ENCODE measurements at places on chromosomes 2 and 18.

GRCh38 chr18:45829855-45830254, 4.4 kb downstream of the SIGLEC15 start:
- no peak for DNase-seq

- no peak for DNase-seq
Measured at GRCh38 chr2:43513796-43514195, 82.0 kb downstream of the THADA start.

GRCh38 chr2:175167076-175167791, 769 bp downstream of the ATF2 start:
- no peak for DNase-seq

- DNase-seq: no peak
Measured at GRCh38 chr2:107018366-107018765, 132.4 kb upstream of the ST6GAL2 start.

- no peak for DNase-seq
Measured at GRCh38 chr2:238242731-238243495, 3.1 kb upstream of the HES6 start.

DNA sequence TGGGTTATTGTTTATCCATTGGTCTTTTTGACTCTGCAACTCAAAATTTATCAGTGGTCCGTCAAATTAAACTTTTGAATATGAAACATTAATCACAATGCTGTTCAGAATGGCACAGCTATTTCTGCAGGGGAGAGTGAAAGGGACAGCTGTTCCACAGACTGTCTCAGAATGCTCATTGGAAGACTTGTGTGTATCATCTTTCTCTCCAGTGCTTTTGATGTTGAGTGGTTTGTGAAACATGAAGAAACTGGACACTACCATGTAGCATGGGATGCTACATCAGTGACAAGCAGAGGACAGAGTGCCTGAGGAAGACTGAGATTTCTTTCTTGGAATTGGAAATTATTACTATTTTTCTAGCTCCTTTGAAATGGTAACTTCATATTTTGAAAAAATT, 115.7 kb downstream of the PLCL1 start:
- no peak for DNase-seq

GRCh38 chr2:96485751-96486651, 19.2 kb downstream of the NEURL3 start:
- DNase-seq: peak; percentile 94

DNA sequence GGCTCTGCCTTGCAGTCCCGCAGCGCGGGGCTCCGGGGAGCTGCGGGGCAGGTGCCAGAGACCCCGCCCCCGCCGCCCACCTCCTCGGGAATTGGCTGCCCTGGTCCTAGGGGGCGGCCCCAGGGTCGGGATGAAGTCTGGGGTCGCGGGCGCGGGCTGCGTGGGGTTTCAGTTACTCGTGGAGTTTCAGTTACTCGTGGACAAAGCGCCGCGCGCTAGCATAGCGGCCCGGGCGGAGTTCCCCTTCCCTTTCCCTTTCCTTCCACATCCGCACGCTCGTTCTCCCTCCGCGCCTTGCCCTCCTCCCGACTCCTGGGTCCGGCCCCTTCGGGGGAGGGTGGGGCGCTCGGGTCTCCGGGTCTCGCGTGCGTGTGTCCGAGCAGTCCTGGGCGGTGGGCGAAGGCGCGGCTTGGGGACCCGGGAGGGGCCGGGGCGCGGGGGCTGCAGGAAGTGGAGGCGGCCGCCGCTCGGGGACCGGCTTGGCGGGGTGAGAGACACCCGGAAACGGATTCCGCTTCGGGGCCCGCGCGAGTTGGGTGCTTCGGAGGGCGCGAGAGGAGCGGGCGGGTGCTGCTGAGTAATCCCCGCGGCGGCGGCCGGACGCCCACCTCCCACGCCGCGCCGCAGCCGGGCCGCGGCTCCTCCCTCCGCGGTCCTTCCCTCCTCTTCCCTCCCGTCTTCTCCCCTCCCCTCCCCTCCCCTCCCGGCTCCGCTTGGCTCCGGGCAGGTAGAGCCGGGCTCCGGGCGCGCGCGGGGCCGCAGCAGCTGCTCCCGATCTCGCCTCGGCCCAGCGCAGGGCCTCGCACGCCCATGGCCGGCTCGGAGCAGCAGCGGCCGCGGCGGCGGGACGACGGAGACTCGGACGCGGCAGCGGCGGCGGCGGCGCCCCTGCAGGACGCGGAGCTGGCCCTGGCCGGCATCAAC, at the start of gene TTC39C:
TSS of gene TTC39C (plus strand) at position 693 of the 924 bp plus-strand sequence. CDS start at position 811, 118 bp downstream.
- no peak for DNase-seq

- DNase-seq: peak; percentile 51
Measured at GRCh38 chr18:68275616-68276015, 439.3 kb downstream of the TMX3 start.

DNA sequence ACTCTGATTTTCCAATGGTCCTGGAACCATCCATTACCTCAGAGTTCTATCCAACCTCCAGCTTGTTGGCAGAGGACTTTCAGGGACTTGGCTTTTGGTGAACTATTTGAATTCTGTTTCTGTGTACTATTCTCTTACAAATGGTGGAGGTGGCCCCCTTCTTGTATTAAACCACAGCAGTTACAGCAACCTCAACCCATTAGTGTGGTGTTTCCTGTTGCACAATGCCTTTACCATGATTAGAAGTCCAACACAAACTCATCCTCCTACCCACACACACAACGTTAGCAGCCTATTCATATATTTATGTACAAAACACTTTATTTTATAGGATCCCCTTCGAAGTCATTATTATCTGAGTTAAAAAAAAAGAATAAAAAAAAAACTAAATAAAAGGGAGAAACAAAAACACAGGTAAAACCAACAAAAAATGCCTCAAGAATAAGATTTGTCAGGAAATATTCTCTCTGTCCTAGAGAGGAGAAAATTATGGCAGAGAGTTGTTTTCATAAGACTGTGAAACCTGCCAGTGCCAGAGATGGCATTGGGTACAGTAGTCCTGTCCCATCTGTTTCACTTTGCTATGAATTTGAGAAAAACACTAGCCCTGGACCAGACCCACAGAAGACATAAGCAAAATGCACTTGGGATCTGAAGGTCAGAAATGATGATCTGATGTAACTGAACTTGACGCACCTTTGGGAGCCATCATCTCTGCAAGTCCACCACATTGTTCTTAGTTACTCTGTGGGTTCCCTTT, 1896.0 kb upstream of the PIK3C3 start:
- no peak for DNase-seq

- DNase-seq: no peak
Measured at GRCh38 chr2:100718065-100718629, 101.8 kb upstream of the NPAS2 start.

- DNase-seq: no peak
Measured at GRCh38 chr2:127140538-127140937, 33.6 kb upstream of the BIN1 start.

All from epithelial cell of prostate (primary cell).